Stimulated activated CD4-positive, alpha-beta T cell treated with anti-CD3 and anti-CD28 coated beads, Interleukin-1b, Interleukin-23, amount 100 ng/mL, for 1 hour (primary cell): ENCODE measurements at places on chromosomes 2 and 18.

GRCh38 chr18:79406708-79407107 lies 11.0 kb downstream of the NFATC1 start:
- no peak for DNase-seq

- DNase-seq = no peak
Measured at GRCh38 chr2:88144914-88145497, 17.1 kb upstream of the FABP1 start.

- DNase-seq = no peak
Measured at GRCh38 chr18:50151926-50152325, 43.0 kb downstream of the MYO5B start.

GRCh38 chr2:180980106-180980942 lies at the start of gene UBE2E3:
Gene UBE2E3, plus strand, starts transcription at chr2:180980605. Its CDS starts 1,438 bp downstream, at chr2:180982043.
- DNase-seq = peak; percentile 36

DNA sequence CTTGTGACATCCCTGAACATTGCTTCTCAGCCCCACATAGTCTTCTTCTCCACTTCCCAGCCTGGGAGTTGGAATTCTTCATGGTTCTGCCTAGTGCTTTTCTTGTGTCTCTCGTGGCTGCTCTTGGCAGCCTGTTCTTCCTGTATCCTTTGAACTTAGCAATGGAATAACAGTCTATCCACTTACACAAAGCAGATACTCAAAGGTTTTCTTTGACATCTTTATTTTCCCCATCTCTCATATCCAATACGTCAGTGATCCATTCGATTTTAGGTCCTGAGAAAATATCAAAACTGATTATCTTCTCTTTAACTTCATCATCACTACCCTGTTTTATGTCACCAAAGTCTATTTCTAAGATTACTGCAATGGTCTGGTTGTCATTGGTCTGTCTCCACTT lies 1091.2 kb upstream of the PIK3C3 start:
- DNase-seq = no peak
